Caki2 (cell line): ENCODE measurements at places on chromosomes 7 and 10. TPM values are rescaled to one million over a fixed set of nuclear protein-coding genes. Genes with fewer than 3 reads are reported as not detected.
A peak's percentile ranks its signal among the peaks of the same experiment; 100 is the strongest.

- DNase-seq: peak; percentile 92
Measured at GRCh38 chr10:125878957-125879835, 1.9 kb downstream of the DHX32 start.

MAGI2 gene
- 0.84 and 1.5 TPM in 2 replicates for total RNA-seq

DNA sequence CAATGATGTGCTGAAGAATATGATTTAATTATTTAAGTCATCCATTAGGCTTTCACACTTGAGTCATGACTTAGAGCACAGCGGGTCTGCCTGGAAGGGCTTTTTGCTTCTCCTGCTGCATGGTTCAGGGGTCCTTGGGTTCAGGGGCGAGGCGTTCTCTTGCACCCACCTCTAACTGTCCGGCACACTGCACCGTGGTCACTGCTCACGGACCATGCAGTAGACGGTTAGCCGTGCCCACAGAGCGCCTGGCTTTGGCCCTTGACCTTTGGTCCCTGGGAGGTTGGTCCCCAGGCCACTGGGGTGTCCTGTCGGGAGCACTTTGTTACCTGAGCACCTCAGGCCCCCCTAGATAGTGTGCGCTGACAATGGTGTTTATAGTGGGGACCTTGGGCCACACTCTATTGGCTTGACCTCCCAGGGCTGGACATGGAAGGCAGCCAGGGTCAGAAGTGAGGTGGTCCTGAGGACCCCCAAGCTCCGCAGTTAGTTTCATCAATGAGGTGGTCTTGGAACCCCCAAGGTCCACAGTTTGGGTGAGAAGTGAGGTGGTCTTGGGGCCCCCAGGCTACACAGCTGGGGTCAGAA, 110.6 kb downstream of the ACTR3B start:
- no peak for DNase-seq

DNA sequence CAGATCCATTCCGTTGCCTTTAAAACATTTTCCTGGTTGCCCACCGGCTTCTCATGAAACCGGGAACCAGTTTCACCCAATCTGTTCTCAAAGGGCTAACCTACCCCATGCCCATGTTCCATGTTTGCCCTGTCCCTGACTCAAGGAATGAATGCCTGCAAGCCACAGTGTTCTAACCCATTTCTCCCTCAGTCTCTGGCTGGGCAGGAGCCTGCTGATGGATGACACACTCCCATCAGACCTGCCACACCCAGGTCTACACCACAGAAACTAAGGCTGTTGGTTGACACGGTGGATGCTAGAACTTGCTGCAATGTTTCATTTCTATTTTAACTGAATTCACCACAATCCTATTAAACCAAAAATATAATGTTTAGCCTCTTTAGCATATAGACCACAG, 15.6 kb downstream of the CLRN3 start:
- no peak for DNase-seq

DNA sequence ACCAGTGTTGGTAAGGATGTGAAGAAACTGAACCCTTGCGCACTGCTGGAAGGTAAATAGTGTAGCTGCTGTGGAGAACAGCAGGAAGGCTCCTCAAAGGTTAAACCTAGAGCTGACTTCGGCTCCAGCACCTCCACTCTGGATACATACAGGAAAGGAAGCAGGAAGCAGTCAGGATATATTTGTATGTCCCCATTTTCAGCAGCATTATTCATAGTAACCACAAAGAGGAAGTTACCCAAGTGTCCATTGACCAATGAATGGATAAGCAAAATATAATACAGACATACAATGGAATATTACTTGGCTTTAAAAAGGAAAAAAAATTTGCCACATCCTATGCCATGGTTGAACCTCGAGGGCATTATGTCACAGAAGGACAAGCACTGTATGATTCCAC, 15.0 kb downstream of the RET start:
- DNase-seq: no peak

DNA sequence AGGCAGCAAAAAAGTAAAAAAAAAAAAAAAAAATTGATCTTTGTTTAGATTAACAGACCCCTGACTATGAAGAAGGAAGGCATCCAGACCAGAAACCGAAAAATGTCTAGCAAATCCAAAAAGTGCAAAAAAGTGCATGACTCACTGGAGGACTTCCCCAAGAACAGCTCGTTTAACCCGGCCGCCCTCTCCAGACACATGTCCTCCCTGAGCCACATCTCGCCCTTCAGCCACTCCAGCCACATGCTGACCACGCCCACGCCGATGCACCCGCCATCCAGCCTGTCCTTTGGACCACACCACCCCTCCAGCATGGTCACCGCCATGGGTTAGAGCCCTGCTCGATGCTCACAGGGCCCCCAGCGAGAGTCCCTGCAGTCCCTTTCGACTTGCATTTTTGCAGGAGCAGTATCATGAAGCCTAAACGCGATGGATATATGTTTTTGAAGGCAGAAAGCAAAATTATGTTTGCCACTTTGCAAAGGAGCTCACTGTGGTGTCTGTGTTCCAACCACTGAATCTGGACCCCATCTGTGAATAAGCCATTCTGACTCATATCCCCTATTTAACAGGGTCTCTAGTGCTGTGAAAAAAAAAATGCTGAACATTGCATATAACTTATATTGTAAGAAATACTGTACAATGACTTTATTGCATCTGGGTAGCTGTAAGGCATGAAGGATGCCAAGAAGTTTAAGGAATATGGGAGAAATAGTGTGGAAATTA, 19.4 kb downstream of the GATA3 start:
- DNase-seq: no peak

DNA sequence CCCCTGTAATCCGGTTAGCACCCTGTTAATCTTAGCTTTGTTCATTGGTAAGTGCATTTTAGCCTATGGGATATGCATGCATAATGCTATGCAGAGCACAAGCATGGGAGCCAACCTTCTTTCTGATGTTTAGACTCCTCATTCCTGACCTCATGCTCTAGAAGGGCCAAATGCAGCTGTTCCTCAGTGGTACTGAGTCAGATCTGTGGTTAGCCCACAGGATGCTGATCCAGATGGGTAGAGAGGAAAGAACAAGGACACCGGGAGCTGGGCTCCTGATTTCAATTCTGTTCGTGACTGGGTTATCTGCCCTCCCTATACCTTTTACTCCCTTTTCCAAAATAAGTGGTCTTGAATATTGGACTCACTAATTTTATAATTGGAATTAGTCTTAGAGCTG, 31.7 kb upstream of the C10orf90 start:
- DNase-seq: no peak
